ENCODE measurements at places on chromosomes 6 and 20.

DNA sequence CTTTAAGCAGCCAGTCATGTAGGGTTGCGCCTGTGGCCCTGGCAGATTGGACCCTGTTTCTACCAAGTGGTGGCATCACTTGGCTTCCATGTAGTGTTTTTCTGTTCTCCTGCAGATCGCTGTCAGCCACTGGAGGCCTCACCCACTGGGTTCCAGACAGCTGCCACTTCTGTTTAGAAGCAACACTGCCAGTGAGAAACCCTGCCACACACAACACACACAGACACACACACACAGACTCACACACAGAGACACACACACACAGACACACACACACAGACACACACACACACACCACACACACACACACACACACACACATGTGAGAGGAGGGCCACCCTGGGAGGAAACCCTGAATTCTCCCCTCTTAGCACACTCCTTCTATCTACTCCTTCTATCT, 51.8 kb downstream of the UTRN start:
- DNase-seq, result no peak

DNA sequence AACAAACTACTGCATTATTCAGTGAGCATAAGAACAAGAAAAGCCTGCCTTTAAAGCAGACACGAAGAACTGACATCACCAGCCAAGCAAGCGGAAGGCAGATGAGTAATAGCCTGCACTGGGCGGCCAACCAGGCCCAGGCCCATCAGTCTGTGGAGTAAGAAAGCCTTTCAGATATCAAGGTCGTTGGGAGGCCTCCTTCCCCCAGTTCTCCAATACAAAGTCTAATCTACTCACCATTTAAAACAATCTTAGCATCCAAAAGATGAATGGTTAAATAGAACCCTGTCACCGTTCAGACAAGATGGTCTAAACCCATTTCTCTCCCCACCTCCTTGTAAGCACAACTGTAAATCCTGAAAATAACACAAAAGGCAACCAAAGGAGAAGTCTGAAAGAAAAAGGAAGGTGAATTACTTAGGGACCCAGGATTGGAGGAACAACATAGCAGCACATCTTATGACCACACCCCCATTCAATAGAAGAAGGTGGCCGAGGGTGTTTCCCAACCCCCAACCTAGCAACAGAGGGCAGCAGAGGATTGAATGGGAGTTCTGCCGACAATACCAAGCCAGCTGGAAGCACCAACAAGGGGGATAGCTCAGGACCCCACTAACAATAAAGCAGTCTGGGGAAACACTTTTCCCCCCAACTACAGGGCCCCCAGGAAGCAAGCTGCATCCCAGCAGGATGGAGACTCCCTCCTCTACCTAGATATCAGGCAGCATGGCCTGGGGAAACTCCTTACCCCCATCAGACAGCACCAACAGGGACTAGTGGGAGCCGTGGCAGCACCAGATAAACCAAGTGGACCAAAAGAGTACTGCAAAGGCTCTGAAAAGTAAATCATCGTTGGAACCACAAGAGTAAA, 67.9 kb downstream of the ZHX3 start:
- no peak for DNase-seq

DNA sequence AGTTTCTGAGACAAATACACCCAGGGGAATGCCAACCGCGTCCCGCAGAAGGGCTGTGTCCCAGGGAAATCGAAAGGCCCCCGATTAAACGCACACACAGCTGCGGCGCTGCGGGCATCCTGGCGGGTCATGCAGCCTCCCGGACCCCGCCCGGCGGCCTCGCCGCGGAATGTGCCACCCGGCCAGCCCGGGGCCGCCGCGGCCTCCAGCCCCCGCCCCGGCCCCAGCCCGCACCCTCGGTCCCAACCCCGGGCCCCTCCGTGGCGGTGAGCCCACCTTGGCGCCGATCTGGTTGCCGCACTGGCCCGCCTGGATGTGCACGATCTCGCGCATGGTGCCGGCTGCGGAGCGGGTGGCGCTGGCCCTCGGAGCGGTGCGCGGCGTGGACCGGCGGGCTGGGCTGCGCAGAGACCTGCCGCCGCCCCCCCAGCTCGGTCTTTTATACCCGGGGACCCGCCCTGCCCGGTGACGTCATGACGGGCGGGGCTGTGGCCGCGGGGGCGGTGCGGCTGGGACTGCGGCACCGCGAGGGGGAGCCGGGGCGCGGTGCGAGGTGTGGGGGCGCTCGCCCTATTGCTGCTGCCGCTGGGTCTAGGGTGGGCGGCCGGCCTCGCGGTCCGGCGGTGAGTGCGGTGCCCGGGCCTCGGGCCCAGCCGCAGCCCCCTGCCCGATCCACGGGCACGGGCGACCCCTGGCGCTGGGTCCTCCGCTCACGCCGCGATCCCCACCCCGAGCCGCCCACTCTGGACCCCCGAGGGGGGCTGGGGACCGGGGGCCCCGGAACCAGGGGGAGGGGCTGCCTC, at the start of gene TUBB2A:
Gene TUBB2A (minus strand): TSS at position 414 of the 803 bp plus-strand sequence. CDS start 81 bp downstream, at position 333.
- no peak for DNase-seq

DNA sequence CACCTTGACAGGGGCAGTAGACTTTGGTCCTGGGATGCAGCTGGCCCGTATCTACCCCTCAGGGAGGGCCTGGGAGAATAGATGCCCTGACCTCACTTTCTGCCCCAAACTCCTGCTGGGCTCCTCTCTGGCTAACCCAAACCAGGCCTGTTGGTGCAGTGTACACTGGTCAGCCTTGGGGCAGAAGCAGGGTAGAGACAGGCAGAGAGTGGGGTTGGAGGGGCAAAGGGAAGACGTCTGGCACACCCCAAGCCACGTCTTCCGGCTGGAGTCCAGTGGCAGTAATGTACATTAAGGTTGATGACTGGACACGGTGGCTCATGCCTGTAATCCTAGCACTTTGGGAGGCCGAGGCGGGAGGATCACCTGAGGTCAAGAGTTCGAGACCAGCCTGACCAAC, 9.3 kb downstream of the DDR1 start:
- DNase-seq, result no peak

DNA sequence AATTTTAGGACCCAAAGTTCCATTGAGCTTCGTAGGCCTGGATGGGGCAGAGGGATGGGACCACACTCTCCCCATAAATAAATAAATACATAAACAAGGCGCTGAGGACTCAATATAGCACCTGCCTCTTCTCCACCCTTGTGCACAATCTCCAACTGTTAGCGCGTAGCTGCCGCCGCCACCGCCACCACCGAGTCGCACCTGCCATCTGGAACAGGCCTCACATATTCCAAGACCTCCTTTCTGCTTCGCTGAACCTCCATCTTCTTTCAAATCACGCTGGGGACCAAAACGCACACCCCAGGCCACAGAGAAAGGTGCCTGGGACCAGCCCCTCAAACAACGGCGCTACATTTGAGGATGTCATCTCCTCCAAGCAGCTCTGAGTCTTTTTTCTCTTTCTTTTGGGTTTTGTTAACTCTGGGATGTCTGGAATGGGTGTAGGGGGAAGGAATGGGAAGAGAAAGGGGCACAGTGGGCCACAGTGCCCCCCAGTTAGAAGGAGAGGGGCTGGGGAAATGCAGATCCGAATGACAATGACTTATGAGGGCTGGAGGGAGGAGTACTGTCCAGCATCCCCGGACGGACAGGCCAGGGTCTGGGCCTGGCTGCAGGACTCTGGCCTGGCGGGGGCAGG, 49.7 kb downstream of the NOL4L start:
- no peak for DNase-seq

GRCh38 chr6:151494235-151494935, 568 bp downstream of the CCDC170 start:
- no peak for DNase-seq

GRCh38 chr6:145141572-145141971, 593.7 kb downstream of the EPM2A start:
- no peak for DNase-seq

- DNase-seq, result no peak
Observed at GRCh38 chr6:45104429-45104828, 223.7 kb upstream of the RUNX2 start.

DNA sequence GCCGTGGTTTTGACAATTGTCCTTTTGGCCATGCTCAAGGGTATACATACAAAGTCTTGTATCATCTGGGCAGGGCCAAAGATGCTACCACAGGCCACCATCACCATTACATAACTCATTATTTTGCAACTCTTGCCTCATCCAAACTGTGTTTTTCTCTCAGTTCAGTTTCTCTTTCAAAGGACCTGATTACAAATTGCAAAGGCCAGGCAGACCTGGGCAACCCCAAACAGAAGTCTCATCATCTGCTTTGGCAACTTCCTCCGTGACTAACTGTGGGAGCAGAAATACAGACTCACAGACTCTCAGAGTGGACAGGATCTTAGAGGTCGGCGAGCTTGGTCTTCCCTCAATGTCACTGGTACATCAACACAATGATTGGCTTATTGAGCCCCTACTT, 117.8 kb upstream of the NEDD9 start:
- no peak for DNase-seq

DNA sequence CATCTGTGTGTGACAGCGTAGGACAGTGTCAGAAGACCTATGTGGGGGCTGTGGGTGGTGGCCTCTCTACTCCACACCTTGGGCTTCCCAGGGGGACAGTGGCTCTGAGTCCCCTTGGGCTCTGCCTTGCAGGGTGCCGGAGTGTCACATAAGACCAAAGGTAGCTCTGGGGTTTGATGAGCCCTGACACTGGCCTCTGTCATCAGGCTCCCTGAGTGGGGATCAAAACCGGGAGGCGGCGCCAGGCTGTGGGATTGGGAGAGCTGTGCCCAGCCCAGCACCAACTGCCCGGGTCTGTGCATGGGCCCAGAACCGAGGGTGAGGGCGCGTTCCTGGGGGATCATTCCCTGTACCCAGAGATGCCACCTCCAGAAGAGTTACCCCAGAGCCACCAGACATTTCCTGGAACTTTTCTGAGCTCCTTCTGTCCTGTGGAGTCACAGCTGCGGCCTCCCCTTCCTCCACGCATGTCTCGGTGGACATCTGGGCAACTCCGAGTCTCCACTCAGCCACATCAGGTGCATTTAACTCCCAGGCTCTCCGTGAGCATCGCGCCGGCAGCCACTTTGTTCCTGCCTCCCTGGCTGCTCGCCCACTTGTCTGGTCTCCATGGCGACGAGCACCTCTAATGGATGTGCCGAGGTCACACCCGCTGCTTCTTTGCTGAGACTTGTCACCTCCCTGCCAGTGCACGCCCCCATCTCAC, 94.7 kb downstream of the TMEM242 start:
- no peak for DNase-seq

GRCh38 chr20:16317445-16318362, 255.5 kb downstream of the KIF16B start:
- DNase-seq, result no peak

DNA sequence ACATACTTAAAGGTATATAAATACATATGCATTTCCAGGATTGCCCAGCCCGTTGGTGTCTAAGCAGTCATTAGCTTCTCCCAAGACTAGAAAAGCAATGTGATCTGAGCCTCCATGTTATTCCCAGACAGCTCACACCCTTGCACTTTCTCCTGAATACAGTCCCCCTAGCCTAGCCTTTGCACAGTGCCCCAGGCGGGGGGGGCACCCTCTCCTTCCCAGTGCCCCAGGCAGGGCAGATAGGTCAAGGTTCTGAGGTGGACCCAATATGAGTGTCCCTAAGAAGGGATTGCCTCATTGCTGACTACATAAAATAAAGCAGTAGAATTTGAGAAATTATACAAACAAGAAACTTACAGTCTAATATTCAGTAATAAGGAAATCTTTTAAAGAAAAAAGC, 15.4 kb upstream of the GNRH2 start:
- no peak for DNase-seq

DNA sequence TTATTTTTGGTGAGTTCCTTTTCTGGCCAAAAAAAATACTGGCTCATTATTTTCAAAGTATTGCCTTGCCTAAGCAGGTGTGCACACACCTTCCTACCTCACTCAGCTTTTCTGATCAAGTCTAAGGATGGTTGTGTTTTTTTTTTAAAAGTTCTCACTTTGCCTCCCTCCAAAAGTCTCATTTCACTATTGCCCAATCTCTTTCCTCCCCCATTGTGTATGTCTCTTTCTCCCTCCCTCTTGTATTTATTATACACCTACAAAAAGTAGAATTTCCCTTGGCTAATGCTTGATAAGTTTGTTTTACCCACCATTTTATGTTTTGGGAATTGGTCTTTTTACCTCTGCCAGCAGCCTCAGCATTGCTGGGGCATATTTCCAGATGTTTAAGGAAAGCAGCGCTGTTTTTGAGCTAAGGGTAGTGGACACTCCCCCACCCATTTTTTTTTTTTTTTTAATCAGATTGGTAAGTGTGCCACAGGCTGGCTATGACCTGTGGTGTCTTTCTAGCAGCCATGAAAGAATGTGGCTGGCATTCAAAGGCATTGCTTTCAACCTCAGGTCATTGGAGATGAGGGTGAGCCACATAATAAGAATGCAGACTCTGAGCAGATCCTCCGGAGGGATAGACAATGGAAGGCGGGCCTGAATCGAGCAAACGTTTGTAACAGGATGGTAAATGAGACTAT, 668.6 kb downstream of the UTRN start:
- no peak for DNase-seq

DNA sequence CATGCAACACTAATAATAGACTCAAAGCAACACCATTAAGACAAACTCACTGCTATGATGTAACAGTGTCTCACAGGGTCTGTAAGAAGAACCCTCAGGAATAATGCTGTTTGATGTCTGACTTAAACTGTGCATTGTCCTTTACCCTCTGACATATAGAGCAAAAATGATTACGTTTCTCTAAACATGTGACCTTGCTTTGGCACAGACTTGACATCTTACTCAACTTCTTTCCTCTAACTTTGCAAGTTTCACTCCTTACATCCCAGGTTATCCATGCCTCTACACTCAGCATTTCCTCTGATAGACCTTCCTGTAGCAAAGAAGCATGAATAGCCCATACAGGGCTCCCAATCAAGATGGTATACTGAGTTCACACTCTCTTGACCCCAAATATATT, 252.7 kb downstream of the UST start:
- no peak for DNase-seq

- no peak for DNase-seq
Observed at GRCh38 chr6:150276937-150277742, 91.7 kb upstream of the IYD start.

DNA sequence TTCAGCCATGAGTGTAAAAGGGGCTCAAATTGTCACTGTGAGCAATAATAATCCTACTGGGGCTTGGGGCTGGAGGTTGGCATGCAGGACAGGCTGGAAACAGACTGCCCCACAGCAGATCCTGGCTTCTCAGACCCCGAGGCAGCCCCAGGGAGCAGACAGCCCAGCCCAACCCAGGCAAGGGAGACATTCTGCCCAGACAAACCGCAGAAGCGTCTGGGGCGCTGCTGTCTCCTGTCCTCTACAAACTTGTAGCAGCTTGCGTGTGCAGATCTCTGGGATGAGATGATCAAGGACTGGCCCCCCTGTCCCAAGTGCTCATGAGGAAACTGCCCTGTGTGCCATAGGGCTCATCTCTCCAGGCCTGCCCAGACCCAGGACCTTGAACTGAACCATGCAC, 84.6 kb downstream of the MAFB start:
- DNase-seq, result no peak

DNA sequence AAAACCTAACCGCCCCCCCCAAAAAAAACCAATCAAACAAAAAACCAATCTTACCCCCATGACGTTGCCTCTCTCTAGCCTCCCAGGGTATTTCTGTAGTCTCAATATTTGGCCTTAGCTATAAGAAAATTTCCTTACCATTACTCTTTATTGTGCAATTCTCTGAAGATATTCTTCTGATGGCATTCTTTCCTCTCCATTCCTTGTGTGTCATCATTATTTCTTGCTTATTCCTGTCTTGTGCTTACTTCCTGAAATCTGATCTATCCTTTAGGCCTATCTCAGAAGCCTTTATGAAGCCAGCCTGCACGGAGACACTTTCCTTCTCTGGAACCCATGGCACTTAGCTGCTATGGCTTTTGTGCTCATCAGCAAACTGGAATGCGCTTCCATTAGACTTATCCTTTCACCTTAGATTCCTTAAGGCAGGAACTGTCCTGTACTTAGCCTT, 65.9 kb upstream of the DDR1 start:
- DNase-seq, result no peak

- no peak for DNase-seq
Observed at GRCh38 chr6:170030284-170030815, 260.5 kb downstream of the DLL1 start.
